ENCODE measurements at places on chromosomes 12 and 14.

DNA sequence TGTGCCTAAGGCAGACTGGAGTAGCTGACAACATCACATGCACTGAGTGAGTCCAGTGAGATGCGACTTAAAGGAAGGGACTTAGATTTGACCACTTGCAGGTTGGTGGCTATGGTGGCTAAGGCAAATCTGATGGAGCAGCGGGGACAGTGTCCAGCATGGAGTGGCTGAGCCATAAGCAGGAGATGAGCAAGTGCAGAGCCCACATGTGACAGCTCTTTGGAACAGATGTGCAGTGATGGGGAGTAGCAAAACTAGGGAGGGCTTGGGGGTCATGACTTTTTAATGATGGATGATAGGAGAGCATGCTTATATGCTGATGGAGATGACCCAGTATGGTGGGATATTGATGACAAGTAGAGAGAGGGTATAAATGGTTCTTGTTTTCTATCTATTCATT lies 80.2 kb downstream of the PELI2 start:
- no peak for DNase-seq

DNA sequence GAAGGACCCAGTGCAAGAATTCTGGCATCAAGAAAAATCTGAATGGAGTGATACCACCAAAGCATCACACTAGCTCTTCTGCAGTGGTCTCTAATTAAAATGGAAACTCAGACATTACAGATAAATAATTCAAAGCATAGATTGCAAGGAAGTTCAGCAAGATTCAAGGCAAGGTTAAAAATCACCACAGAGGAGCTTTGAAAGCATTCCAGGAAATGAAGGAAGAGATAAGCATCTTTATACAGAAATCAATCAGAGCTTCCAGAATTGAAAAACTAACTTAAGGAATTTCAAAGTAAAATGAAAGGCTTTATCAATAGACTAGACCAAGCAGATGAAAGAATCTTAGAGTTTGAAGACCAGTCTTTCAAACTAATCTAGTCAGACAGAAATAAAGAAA lies 20.4 kb upstream of the GLIPR1 start:
- no peak for DNase-seq

GRCh38 chr12:122435186-122435585 lies 12.7 kb upstream of the CLIP1 start:
- DNase-seq: no peak

- no peak for DNase-seq
Measured at GRCh38 chr12:47818467-47819137, 1.1 kb downstream of the HDAC7 start.

DNA sequence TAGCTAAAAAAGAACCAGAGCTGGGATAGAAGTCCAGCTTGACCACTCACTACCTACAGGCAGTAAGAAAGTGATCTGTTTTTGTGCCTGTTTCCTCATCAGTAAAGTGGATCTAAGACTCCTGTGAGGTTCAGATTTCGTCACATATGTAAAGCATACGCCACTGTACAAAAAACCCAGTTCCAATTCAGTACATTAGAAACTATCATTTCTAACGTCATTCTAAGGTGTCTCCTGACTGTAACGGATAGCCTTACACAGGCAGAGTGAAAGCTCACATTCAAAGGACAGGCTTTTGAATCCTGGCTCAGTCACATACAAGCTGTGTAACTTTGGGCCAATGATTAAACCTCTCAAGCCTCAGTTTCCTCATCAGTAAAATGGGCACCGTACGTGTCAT lies 3.5 kb downstream of the SLC15A4 start:
- DNase-seq: no peak

GRCh38 chr14:69490219-69490918 lies 5.8 kb downstream of the PLEKHD1 start:
- no peak for DNase-seq

DNA sequence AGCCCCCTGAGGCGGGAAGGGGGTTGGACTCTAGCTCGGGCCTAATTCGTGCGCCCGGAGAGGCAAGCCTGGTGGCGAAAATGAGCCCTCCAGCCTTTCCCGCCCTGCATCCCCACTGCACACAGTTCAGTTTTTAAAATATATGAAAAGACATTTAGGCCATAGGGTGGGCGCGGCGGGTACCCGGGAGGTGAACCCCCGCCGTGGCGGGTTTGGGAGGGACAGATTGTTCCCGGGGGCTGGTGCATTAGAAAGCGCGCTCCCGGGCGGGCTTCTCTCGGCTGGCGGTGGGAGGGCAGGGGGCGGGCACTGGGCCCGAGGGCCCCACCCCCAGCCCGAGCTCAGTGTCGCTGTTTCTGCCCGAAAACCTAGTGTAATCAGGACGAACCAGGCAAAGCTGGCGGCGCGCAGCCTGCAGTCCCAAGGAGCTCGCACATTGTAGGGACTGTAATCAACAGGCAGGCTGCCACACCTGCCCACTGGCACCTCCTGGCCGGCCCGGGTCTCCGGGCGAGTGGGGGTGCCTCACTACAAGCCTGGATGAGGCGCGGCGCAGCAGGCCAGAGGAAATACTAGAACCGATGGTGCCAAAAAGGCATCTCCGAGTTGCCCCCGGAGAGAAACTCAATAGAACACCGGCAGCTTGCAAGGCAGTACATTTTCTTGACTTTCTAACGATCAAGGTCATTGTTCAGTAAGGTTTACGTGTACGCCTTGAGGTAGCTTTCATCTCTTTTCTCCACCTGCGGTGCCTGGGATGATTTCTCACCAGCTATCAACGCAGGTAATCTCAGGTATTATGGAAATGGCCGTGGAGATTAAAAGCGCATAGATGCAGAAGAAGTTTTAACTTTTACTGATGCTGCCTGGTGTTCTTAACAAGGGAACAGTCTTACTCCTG lies 764 bp upstream of the SPTB start:
- DNase-seq: peak; percentile 51

DNA sequence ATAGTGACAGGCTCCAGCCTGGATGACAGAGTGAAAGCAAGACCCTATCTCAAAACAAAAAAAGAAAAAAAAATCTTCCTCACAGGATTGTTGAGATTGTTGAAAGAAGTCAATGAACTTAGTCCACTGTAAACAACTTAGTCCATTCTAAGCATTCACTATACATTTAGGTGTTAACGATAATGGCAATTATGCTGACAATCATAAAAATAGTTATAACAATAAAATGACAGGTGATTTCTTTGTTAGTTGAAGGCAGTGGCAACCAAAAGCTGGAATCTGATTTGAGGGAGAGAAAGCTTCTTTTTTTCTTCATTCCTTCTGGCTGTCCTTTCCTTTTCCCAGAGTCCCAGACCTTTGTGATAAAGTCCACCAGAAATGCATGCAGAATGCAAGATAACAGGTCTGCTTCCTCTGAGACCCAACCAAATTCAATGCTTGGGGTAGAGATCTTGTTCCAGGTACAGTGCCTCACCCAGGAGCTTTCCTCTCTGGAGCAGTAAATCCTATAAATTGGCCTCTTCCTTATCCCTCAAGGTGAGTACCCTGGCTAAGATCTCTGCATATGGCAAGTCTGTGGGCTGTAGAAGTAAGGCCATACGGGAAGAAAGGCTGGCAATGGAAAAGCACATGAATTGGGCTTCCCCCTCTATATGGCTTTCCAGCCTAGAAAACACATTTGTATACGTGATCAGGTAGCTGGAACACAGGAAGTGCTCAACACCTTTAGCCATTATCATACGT lies 52.5 kb downstream of the PAX9 start:
- no peak for DNase-seq

GRCh38 chr12:1670358-1671268 lies 20.3 kb upstream of the ADIPOR2 start:
- no peak for DNase-seq

DNA sequence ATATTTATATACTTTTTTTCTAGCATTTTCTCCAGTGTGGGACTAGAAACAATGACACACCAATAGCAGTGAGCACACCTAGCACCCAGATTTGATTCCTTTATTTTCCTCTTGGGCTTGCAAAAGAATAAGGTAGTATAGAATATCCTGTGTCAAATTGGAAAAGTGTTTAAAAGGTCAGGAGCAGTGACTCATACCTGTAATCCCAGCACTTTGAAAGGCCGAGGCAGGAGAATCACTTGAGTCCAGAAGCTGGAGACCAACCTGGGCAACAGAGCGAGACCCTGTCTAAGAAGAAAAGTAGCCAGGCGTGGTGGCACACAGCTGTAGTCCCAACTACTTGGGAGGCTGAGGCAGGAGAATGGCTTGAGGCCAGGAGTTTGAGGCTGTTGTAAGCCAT lies 53.8 kb upstream of the SGPP1 start:
- DNase-seq: no peak

DNA sequence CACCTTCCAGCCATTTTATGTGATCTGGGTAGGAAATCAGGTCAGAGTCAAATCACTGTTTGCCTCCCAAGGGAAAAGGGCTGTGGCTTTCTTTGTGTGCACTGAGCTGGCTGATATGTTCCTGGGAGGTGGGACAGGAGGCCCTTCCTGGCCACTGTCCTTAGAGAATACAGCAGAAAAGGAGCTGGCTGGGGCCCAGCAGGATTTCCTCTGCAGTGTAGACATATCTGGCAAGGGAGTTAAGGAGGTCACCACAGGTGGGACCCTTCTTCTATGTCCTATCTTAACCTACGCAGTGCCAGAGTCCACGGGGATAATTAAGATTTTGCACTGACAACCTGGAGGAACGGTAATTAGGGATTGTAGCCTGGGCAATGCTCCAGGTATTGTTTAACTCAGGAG lies 145.3 kb downstream of the NTF3 start:
- no peak for DNase-seq

GRCh38 chr12:76878099-76878898 lies 520 bp downstream of the CSRP2 start:
- DNase-seq: no peak

GRCh38 chr12:108080363-108080762 lies 48.7 kb upstream of the WSCD2 start:
- DNase-seq: no peak

- DNase-seq: no peak
Measured at GRCh38 chr12:86376052-86376451, 119.9 kb upstream of the MGAT4C start.

DNA sequence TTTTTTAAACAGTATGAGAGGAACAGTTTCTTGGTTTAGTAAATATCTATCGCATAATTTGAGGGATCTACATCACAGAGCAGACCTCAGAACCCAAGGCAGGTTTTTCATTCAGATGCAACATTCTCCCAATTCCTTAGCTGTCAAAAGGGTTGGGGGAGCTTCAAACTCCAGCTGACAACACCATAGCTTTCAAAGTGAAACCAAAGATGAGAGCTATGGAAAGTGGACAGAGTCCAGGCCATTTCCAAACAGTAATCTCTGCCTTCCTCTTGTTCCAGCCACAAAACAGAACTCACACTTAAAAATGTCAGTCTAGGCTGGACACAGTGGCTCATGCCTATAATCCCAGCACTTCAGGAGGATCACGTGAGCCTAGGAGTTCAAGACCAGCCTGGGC lies 87.8 kb downstream of the SPRING1 start:
- no peak for DNase-seq

DNA sequence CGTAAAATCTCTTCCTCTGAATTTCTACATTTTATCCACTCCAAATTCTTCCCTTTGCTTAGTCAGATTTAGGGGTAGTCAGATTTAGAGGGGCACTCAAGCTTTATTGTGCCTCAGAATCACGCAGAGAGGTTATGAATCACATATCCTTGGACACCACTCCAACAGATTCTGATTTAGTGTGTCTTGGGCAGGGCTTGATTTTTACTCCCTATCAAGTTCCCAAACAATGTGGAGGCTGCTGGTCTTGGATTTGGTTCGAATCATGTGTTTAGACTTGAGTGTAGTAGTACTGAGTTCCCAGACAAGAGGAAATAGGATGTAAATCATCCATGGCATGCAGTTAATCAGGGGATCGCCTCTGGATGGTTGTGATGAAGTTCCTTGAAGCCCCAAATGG lies 298.1 kb upstream of the CLEC14A start:
- no peak for DNase-seq

GRCh38 chr14:24699052-24699451 lies 65.1 kb upstream of the GZMB start:
- no peak for DNase-seq

DNA sequence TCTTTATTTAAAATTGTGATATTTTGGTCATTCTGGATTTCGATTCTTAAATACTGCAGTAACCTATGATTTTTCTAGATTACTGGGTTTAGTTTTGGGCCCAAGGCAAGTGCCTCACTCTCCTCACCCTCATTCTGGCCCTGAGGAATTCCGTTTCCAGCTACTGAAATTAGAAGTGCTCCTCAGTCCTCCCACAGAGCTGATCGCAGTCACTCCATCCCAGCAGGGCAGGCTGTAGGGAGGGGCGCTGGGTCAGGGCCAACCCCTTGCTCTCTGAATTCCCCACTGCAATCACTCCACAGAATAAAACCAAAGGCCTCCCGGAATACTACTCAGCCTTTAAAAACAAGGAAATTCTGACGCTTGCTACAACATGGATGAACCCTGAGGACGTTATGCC lies 66.5 kb upstream of the DIO3 start:
- no peak for DNase-seq

- DNase-seq: no peak
Measured at GRCh38 chr14:34374998-34375740, 86.9 kb downstream of the SPTSSA start.

DNA sequence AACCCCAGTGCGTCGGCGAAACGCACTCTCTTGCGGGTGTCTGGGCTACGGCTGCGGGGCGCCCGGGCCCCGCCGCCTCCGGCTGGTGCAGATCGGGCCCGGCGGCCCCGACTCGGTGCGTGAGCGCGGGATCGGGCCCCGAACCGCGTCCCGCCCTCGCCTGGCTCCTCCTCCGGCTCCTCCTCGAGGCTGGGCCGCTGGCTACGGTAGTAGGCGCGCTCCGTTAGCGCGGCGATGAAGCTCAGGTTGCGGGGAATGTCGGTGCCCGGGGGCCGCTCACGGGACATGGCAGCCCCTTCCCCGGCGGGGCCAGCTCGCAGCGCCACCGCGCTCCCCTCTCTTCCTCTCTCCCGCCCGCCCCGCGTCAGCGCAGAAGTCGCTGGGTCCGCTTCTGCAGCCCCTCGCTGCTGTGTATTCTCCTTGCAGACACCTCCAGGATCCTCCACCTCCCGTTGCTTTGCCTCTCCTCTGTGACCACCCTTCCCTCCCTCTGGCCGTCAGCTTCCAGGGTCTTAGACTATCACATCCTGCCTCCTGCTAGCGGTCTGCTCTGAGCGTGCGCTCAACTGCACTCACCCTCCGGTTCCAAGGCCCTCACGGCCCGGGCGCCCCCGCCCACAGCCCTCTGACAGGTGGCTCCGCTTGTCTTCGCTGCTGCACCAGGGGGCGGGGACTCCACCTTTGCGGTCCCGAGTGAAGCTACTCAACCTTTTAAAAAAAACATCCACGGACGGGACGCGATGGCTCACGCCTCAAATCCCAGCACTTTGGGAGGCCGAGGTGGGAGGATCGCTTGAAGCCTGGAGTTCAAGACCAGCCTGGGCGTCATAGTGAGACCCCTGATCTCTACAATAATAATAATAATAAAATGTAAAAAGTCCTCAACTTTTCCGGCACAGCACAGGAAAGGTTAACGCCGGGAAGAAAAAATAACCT lies at the start of gene PPP1R3E:
Gene PPP1R3E, minus strand, starts transcription at position 570 of the 936 bp plus-strand sequence. Its CDS starts 283 bp downstream, at position 287.
- DNase-seq: peak; percentile 77

GRCh38 chr12:12748044-12748443 lies 30.9 kb downstream of the CDKN1B start:
- no peak for DNase-seq

- no peak for DNase-seq
Measured at GRCh38 chr12:32444895-32445294, 45.5 kb downstream of the FGD4 start.

- no peak for DNase-seq
Measured at GRCh38 chr12:27342536-27342935, 9.9 kb downstream of the BMAL2 start.

Measured in stimulated activated CD4-positive, alpha-beta T cell treated with anti-CD3 and anti-CD28 coated beads, TNF-alpha, amount 100 ng/mL, for 1 hour (primary cell).